Naive thymus-derived CD4-positive, alpha-beta T cell (primary cell): ENCODE measurements at places on chromosomes 16 and 17.

GRCh38 chr16:57994778-57995177 lies 5.7 kb downstream of the ZNF319 start:
- no peak for DNase-seq

DNA sequence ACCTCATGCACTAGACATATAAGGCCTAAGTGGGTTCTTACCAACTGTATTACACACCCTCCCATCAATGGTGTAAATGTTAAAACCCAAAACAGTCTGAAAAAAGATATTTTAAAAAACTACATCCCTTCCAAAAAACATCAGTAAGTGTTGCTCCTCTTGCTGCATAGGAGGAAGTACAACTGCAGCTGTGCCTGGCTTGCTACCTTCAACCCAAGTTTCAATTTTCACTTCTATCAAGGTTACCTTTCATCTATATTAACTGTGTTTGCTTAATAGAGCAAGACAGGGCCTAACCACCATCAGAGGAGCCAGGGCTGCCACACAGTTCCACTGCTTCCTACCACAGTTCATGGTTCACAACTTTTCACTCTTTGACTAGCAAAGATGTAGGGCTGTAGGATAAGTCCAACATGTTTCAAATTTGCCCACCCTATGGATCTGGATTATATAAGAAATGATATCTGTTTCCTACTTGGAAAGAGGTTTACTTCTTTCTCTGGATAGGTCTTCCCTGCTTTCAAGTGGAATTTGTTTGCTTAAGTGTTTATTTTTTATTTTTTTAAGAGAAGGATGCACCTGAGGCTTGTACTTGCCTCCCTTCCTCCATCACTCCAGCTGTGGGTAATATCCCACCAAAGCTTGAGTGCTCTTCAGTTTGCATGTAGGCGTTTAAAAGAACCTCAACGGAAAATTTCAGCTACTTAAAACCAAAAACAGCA lies 56.7 kb downstream of the GRB7 start:
- peak; percentile 67 for DNase-seq

DNA sequence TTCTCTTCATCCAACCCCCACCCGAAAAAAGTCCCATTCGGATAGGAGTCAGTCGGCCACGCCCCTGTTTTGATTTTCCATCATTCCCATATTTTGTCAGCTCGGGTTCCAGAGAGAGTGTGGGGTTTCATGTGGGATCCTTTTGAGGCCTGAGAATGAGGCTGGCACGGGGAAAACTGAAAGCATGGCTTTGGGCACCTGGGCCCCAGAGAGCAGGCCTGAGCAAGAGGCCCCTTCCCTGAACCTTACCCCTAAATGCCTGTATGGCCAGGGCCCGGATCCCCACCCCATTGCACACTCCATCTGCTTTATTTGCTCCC lies 4.6 kb upstream of the HOXB4 start:
- DNase-seq, result no peak

DNA sequence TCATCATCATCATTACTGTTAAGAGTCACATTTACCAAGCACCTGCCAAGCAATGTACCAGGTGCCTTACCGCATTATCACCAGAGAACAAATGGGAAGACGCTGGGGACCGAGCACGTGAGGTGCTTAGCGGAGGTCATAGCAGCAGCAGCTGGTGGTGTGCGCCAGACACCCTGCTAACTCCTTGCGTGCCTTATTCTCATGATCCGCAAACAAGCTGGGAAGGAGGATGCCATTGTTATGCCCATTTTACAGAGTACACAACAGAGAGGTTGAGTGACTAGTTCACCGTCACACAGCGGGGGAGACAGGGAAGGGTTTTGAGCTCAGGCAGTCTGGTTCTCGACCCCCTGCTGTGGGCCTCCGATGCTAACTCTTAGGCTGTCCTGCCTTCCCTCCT lies 7.3 kb downstream of the ATP2A3 start:
- DNase-seq, result no peak

- DNase-seq, result no peak
Observed at GRCh38 chr16:75789237-75789636, 62.9 kb upstream of the CPHXL start.

GRCh38 chr16:57764341-57765159 lies 29.0 kb downstream of the KATNB1 start:
- DNase-seq, result no peak

DNA sequence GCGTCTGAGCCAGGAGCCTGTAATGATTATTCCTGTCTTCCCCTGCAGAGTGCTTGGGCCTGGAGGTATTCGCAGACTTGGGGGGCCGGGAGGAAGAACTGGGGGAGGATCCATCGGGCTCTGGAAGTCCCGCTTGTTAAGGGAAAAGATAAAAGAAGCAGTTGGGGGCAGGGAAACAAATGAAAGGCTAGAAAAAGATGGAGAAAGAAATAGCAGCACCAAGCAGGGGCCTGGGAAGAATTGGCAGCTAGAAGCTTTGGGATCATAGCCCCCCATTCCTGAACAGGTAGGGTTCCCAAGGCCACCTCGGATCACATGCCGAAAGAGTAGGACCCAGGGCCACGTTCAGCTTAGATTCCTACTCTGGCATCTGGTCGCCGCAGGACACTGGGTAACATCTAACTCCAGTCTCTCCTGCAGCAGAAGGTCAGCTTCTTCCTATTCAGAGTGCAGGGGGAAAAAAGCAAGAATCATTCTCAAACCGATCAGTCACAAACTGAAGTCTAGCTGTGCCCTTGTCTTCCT lies 23.6 kb downstream of the ADAM11 start:
- DNase-seq, result no peak

DNA sequence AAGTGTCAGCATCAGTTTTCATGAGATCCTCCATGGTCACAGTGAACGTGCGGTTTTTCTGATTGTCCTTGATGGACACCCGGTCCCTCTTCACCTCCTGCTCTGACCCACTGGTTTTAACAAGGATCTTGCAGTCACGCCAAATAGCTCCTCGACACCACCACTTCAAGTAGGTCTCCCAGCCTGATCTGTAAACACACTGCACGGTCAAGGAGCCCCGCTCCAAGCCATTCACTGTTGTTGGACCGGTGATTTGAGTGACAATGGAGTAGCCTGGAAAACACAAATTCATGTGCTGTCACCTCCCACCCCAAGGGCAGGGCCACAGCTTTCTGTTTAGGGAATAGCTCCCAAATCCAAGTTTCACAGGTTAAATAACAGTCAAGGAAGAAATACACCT lies 8.2 kb downstream of the CD300LF start:
- no peak for DNase-seq

- DNase-seq, result no peak
Observed at GRCh38 chr17:53129863-53130262, 692.9 kb upstream of the KIF2B start.
